Gastrocnemius medialis (tissue), 4 donors: ENCODE measurements at places on chromosomes 11 and 22. TPM values are rescaled to one million over a fixed set of nuclear protein-coding genes. Genes with fewer than 3 reads are reported as not detected.

DNA sequence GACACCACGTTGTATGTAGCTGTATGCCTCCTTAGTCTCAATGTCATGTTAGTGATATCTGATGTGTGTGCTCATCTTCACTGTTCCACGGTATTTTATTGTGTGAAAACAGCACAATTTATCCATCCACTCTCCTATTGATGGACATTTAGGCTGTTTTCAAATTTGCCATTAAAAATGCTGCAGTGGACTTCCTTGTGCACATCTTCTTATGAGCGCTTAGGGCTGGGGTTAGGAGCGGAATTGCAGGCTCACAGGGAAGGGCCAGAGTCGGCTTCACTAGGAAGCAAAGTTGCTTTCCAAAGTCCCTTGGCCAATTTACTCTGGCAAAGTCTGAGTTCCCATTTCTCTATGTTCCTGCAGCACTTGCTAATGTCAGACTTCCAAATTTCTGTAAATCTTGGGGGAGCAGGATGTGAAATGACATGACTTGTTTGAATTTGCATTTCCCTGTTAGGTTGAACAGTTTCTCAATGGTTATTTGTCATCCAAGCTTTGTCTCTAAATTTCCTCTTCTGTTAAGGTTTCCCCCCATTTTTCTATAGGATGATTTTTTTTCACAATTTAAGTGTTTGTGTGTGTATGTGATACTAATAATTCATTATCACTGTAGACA is 75.4 kb downstream of the MYEOV start:
- H3K27me3 ChIP-seq: no peaks in the 10 kb centered on the region
- DNase-seq: no peak
- no peaks in the 10 kb centered on the region for H3K36me3 ChIP-seq
- no peaks in the 10 kb centered on the region for H3K4me1 ChIP-seq
- H3K27ac ChIP-seq: no peak overlapping the region
- no peak overlapping the region for H3K4me3 ChIP-seq

- no peak overlapping the region for H3K27ac ChIP-seq
- no peaks in the 10 kb centered on the region for H3K4me1 ChIP-seq
- H3K4me3 ChIP-seq: no peak overlapping the region
- no peak for DNase-seq
Observed at GRCh38 chr11:45237711-45238315, 48.3 kb downstream of the SYT13 start.

DNA sequence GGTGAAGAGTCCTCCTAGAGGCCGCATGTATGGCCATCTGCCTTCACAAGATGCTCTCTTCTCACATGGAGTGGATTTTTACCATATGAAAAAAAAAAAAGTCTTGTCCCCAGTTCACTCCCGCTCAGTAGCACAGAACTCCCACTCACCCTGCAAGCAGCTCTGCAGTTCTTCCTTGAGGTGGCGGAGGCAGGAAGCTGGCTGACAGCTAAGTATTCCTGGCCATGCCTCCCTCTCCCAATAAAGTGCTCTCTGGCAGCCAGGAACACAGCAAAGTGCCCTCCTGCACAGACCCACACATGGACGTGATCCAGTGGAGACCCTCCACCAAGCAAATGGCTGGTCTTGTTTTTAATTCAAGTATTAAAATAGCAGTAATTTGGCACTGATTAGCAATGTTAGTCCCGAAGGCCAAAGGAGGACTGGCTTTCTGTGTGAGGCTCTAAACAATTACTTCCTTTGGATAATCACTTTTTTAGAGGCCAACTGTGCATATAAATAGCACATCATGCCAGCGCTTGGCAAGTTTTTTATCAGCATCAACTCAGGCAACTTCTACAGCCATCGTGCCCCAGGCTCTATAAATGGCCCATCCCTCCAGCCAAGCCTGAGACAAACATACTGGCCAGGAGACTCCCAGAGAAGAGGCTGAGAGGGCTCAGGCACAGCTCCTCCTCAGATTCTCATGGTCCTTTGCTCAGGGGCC is 413.6 kb downstream of the OPCML start:
- H3K36me3 ChIP-seq: no peaks in the 10 kb centered on the region
- no peaks in the 10 kb centered on the region for H3K27me3 ChIP-seq
- H3K4me1 ChIP-seq: no peaks in the 10 kb centered on the region
- no peak overlapping the region for H3K27ac ChIP-seq

GRCh38 chr11:126329644-126330211 is 25.8 kb upstream of the ST3GAL4 start:
- no peak overlapping the region for H3K27ac ChIP-seq
- H3K36me3 ChIP-seq: no peaks in the 10 kb centered on the region
- no peak overlapping the region for H3K4me3 ChIP-seq
- no peaks in the 10 kb centered on the region for H3K27me3 ChIP-seq
- DNase-seq: no peak
- peaks cover 20% of the 10 kb centered on the region for H3K4me1 ChIP-seq

GRCh38 chr11:45110562-45110961 is 35.9 kb upstream of the PRDM11 start:
- DNase-seq: no peak
- no peaks in the 10 kb centered on the region for H3K36me3 ChIP-seq
- no peaks in the 10 kb centered on the region for H3K4me1 ChIP-seq
- no peak overlapping the region for H3K27ac ChIP-seq
- no peaks in the 10 kb centered on the region for H3K27me3 ChIP-seq

- peaks cover 28% of the 10 kb centered on the region for H3K4me1 ChIP-seq
- H3K27me3 ChIP-seq: no peaks in the 10 kb centered on the region
- DNase-seq: no peak
Observed at GRCh38 chr11:1837171-1838076, 1.4 kb upstream of the TNNI2 start.

DNA sequence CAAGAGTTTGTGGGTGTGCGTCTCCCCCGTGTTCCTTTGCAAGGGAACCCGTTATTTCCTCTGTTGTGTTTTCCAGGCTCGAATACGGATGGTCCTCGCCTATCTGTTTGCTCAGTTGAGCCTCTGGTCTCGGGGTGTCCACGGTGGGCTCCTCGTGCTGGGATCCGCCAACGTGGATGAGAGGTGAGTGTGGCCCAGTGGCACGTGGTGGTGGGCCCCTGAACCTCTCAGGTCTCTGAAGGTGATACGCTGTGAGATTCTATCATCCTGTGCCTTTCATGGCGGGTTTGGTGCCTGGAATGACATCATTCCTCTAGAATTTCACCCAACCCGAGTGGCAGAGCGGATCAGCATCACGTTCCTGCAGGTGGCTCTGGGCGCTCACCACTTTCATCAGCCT is 32.5 kb downstream of the NADSYN1 start:
- H3K36me3 ChIP-seq: peaks cover 64% of the 10 kb centered on the region
- H3K27ac ChIP-seq: no peak overlapping the region

GRCh38 chr11:74739546-74740270 is 8.5 kb upstream of the CHRDL2 start:
- H3K4me3 ChIP-seq: no peak overlapping the region
- H3K4me1 ChIP-seq: no peaks in the 10 kb centered on the region
- H3K36me3 ChIP-seq: no peaks in the 10 kb centered on the region
- no peak for DNase-seq
- H3K27ac ChIP-seq: no peak overlapping the region

DNA sequence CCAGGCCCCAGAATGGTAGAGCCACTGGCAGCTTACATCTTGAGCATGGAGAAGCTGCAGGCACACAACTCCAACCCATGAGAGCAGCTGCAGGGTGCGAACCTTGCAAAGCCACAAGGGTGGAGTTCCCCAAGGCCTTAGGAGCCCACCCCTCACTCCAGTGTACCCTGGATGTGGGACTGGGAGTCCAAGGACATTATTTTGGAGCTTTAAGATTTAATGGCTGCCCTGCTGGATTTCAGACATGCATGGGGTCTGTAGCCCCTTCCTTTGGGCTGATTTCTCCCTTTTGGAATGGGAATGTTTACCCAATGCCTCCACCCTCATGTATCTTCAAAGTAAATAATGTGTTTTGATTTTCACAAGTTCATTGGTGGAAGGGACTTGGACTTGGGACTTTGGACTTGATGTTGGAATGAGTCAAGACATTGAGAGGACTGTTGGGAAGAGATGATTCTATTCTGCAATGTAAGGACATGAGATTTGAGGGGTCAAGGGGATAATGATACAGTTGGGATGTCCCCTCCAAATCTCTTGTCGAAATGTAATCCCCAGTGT is 1.1 kb upstream of the KRTAP5-7 start:
- no peaks in the 10 kb centered on the region for H3K36me3 ChIP-seq
- no peak for DNase-seq
- H3K27ac ChIP-seq: no peak overlapping the region
- no peak overlapping the region for H3K4me3 ChIP-seq
- H3K27me3 ChIP-seq: no peaks in the 10 kb centered on the region
- H3K4me1 ChIP-seq: no peaks in the 10 kb centered on the region

GRCh38 chr22:41915035-41915785 is at the start of gene SHISA8:
Gene SHISA8 (minus strand): TSS chr22:41915074. CDS start chr22:41914667, 407 bp downstream.
- H3K4me1 ChIP-seq: peaks cover 26% of the 10 kb centered on the region
- no peak for DNase-seq
- H3K27ac ChIP-seq: no peak within 1 kb of the TSS
- no peaks in the 10 kb centered on the region for H3K36me3 ChIP-seq

- no peaks in the 10 kb centered on the region for H3K4me1 ChIP-seq
- no peak overlapping the region for H3K27ac ChIP-seq
- H3K36me3 ChIP-seq: no peaks in the 10 kb centered on the region
- DNase-seq: no peak
- H3K27me3 ChIP-seq: no peaks in the 10 kb centered on the region
- no peak overlapping the region for H3K4me3 ChIP-seq
Observed at GRCh38 chr11:76568621-76569020, 101.9 kb downstream of the LRRC32 start.

- no peaks in the 10 kb centered on the region for H3K36me3 ChIP-seq
- no peak for DNase-seq
Observed at GRCh38 chr11:91625495-91625894, 599.1 kb upstream of the FAT3 start.

DNA sequence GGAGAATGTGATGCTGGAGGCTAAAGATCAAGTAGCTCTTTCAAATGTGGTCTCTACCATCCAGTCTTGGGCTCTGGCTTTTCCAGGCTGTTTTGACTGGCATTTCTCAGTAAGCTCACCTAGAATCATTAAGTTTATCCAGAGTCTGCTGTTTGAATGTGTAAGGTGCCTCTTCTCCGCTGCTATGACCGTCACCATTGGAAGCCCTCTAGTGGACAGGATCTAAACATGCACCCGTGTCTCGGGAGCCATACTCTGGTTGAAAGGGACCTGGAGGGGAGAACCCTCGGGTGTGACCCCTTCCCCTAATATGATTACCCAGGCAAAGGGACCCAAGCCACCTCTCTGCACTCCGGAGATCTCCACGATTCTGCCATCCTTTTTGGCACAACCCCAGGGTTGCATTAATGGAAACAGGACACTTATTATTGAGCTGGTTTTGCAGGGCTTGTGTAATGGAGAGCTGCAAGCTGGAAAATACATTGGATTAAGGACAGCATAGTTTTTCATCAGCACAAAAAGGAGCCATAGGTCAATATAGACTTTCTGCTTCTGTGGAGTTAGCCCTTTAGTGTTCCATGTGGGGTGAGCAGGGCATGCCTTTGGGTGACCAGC is 191.0 kb upstream of the LARGE1 start:
- no peaks in the 10 kb centered on the region for H3K36me3 ChIP-seq
- no peak overlapping the region for H3K27ac ChIP-seq
- H3K4me3 ChIP-seq: no peak overlapping the region
- no peaks in the 10 kb centered on the region for H3K27me3 ChIP-seq
- no peak for DNase-seq

GRCh38 chr11:70064726-70065317 is 13.3 kb upstream of the ANO1 start:
- no peaks in the 10 kb centered on the region for H3K4me1 ChIP-seq
- no peak overlapping the region for H3K4me3 ChIP-seq
- DNase-seq: no peak

Gene PLEKHA7
- 3.6 TPM for total RNA-seq

Gene GPR83
- total RNA-seq: 0.36 TPM

Gene GLYAT
- total RNA-seq: not detected
